Lower lobe of right lung (tissue), 2 donors: ENCODE measurements at places on chromosomes 3 and 15. TPM values are rescaled to one million over a fixed set of nuclear protein-coding genes. Genes with fewer than 3 reads are reported as not detected.

Gene SLC25A20
- total RNA-seq: 29.0 TPM

Gene UBA7
- total RNA-seq: 128 TPM

Gene MME
- total RNA-seq: 85.4 TPM

Gene COL6A5
- 4.5 TPM for total RNA-seq

Gene BCHE
- 5.8 TPM for total RNA-seq

Gene MUC13
- total RNA-seq: 0.18 TPM

Gene AMOTL2
- 77.8 TPM for total RNA-seq

Gene TWF2
- total RNA-seq: 62.2 TPM

Gene GPR62
- not detected for total RNA-seq

Gene PLXND1
- 233 TPM for total RNA-seq

Gene ALPK3
- 14.0 TPM for total RNA-seq

Gene OIP5
- total RNA-seq: 0.62 TPM

Gene PTPRG
- total RNA-seq: 67.6 TPM

Gene EPHB3
- 4.9 TPM for total RNA-seq

GRCh38 chr3:66401675-66402491, 98.9 kb downstream of the LRIG1 start:
- no peak for DNase-seq

GRCh38 chr3:129520960-129521359, 7.5 kb upstream of the RHO start:
- no peak for DNase-seq

- DNase-seq: no peak
Measured at GRCh38 chr3:14565868-14566588, 25.9 kb upstream of the GRIP2 start.

GRCh38 chr3:74501007-74501406, 113.5 kb downstream of the CNTN3 start:
- DNase-seq: no peak

DNA sequence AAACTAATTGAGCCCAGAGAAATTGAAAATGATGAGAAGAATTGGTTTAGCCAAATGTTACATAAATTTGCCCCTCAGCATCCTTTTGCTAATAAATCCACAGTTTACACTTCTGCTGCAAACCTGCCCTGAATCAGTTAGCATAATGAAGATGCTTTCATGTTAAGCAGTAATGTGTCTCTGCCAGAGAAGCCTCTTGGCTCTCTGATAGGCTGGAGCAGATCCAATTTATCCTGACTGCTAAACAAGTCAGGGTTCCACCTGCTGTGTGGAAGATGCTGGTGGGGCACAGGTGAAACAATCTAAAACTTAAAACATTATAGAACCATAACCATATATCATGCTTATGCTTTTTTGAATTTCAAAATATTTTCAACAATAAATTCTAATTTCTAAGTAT, 946.8 kb downstream of the OTOL1 start:
- no peak for DNase-seq

DNA sequence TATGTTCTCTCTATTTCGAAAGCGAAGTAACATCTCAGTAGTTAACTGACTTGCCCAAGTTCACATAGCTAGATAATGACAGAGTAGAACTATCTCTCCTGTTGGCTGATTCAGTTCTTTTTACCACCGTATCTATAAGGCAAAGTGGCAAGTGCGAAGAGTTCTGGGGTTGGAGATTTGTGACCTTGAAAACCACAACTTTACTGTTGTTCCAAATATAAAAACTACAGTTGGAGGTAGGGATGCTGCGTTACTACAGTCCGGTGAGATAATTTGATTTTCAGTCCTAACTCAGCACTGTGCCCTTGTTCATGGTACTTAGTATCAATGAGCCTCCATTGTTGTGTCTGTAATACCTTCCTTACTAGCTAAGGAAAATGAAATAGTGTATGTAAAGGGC, 71.2 kb upstream of the GOLGA8B start:
- no peak for DNase-seq

GRCh38 chr3:44292947-44293346, 45.6 kb upstream of the TCAIM start:
- no peak for DNase-seq

GRCh38 chr3:48467110-48467454, 20.5 kb downstream of the ATRIP start:
- no peak for DNase-seq

- no peak for DNase-seq
Measured at GRCh38 chr3:6799264-6799915, 61.5 kb upstream of the GRM7 start.

DNA sequence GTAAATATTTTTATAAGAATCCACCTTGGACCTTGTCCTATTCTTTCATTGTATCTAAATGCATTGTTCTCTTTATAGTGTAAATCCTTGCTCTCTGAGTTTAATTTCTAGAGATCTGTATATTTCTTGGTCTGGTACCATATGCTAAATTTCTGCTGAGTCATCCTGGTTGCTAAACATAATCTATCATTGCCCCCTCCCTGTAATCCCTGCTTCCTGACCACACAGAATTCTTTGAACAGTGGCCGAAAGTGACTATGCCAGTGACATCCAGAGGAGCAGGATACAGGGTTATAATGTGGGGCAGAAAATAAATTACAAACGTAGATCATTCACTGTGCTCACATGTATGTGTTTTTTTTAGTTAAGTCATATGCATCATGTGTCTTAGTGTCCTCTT, 143.1 kb downstream of the DIPK2A start:
- no peak for DNase-seq

- no peak for DNase-seq
Measured at GRCh38 chr15:97168704-97169475, 791.6 kb upstream of the ARRDC4 start.

DNA sequence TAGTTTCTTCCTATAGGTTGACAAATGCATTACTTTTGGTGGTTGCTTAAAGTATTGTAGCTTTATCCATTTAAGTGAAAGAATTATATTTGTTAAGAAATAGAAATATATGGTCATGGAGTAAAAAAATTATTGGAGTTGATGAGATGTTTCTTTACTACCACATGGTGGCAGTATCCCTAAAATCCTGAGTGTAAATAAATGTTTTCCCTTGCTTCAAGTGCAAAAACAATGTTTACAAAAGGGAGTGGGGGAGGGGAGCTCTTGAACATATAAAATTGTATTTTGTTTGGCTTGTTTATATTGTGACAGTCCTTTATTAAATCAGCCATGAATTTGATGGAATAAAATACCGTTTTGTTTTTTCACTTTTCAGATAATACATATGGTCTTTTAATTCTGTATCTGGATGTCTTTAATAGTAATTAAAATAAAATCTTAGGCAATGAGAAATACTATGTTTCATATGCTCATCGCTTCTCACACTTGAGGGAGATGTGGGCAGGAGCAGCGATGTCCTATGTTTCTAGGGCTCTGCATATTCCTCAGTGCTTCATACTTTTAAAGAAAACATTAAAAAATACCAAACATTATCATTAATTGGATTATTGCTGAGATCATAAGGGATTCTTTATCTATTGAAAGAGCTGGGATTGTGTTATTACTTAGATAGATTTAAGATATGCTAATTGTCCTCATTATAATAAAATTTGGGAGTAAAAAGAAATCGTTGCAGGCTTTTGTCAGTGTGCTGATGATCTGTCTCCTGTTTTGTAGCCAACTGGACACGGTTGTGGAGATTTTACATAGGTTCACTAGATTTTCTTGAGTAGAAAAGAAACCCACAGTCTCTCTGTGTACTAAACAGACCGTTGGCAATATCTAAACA, 349.7 kb downstream of the TUSC7 start:
- DNase-seq: no peak

DNA sequence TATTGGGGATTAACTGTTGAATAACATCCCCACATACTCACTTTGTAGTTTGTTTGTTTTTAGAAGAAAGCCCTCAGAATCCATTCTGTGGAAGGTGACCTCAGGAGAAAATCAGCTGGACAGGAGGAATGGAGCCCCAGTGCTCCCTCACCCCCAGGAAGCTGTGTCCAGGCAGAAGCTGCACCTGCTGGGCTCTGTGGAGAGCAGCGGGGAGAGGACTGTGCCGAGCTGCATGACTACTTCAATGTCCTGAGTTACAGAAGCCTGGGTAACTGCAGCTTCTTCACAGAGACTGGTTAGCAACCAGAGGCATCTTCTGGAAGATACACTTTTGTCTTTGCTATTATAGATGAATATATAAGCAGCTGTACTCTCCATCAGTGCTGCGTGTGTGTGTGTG, 14.0 kb downstream of the TIGIT start:
- DNase-seq: no peak

DNA sequence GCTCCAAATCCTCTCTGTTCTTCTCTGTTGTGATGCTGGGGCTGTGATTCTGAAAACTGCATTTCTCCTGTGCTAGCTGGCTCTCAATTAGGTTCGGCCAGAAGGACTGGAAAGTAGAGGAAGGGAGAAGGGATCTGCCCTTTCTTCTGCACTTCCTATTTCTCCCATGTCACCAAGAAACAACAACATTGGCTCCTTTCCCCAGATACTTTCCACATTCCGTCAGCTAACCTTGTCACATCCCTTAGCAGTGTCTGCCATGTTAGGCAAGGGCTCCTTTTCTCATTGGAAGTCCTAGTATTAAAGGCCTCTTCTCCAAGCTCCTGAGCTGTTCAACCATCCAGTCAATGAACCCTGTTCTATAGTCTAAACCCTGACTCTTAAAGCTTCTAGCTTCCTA, 171.1 kb downstream of the ZNF621 start:
- no peak for DNase-seq

DNA sequence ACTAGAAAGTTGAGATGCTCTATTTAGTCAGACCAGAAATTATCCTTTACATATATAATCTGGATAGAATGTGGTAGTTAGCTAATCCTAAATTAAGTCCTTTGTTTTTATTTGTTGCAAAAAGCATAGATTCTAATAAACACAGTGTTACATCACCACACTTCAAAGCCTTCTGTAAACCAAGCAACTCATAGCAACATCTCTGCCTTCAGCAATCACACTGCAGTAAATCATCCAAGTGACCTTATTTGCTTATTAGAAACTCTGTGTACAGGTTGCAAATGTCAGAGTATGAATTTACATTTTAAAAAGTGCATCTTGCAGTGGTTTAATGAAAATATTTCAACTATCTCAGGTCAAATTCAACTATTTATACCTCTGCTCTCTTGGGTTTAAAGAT, 242.5 kb downstream of the GBE1 start:
- DNase-seq: no peak

DNA sequence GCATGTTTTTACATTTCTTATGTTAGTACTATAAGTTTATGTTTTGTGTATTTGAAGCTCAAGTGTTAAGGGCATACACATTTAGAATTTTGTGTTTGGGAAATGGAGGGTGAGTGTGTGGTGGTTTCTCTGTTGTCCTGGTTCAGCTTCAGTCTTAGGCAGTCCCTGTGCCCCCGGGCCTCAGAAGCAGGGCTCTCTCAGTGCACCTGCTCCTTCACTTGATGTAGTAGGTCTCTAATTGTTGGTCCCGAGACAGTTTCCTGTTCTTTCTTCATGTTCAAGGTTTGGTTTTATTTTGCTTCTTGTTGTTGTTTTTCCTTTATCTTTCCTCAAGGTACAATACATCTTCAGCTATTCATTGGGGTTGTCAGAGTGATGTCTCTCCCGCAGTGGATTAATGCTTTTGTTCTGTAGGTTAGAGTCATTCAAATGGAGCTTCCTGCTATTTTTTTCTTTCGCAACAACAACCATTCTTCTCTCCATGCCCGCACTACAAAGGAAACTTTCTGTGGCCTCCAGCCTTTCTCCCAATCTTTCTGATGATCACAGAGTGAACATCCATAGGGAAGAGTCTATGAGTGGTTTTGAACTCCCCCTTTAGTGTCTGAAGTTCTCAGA, 177.8 kb upstream of the GOLGA6L4 start:
- no peak for DNase-seq

DNA sequence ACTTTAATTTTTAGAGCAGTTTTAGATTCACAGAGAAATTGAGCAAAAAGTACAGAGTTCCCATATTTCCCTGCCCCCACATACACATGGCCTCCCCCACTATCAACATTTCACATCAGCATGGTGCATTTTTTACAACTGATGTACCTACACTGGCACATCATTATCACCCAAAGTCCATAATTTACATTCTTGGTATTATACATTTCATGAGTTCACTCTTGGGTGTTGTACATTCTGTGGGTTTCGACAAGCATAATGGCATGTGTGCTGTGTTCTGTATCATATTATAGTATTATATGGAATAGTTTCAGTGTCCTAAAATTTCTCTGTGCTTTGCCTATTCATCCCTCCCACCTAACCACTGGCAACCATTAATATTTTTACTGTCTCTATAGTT, 419.8 kb upstream of the THBS1 start:
- DNase-seq: no peak

- DNase-seq: no peak
Measured at GRCh38 chr3:8639659-8640000, 5.0 kb downstream of the SSUH2 start.

- no peak for DNase-seq
Measured at GRCh38 chr3:4750306-4750968, 228.8 kb upstream of the BHLHE40 start.

DNA sequence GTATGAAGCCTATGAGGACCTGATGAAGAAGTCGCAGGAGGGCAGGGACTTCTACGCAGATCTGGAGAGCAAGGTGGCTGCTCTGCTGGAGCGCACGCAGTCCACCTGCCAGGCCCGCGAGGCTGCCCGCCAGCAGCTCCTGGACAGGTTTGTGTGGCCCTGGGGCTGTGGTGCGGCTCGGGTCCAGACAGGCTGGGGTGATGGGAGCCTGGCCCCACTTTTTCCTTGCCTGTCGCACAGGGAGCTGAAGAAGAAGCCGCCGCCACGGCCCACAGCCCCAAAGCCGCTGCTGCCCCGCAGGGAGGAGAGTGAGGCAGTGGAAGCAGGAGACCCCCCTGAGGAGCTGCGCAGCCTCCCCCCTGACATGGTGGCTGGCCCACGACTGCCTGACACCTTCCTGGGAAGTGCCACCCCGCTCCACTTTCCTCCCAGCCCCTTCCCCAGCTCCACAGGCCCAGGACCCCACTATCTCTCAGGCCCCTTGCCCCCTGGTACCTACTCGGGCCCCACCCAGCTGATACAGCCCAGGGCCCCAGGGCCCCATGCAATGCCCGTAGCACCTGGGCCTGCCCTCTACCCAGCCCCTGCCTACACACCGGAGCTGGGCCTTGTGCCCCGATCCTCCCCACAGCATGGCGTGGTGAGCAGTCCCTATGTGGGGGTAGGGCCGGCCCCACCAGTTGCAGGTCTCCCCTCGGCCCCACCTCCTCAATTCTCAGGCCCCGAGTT, 29.0 kb downstream of the PTPN23 start:
- no peak for DNase-seq

GRCh38 chr3:68662176-68662575, 270.2 kb downstream of the TAFA4 start:
- DNase-seq: no peak
